ENCODE measurements at places on chromosomes 4 and X.

DNA sequence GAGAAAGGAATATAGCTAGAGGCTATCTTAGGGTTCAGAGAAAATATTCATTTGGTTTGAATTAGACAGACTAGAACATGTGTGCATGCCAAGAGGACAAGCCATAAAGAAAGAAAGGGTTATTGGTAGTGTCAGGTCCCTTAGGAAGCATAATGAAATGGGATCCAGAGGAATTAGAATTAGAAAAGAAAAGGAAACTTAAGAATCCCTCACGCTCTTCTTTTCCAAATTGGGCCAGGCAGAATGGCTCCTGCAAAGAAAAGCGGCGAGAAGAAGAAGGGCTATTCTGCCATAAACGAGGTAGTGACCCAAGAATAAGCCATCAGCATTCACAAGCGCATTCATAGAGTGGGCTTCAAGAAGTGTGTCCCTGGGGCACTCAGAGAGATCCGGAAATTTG lies 4.9 kb upstream of the ABCG2 start:
- no peak for DNase-seq

DNA sequence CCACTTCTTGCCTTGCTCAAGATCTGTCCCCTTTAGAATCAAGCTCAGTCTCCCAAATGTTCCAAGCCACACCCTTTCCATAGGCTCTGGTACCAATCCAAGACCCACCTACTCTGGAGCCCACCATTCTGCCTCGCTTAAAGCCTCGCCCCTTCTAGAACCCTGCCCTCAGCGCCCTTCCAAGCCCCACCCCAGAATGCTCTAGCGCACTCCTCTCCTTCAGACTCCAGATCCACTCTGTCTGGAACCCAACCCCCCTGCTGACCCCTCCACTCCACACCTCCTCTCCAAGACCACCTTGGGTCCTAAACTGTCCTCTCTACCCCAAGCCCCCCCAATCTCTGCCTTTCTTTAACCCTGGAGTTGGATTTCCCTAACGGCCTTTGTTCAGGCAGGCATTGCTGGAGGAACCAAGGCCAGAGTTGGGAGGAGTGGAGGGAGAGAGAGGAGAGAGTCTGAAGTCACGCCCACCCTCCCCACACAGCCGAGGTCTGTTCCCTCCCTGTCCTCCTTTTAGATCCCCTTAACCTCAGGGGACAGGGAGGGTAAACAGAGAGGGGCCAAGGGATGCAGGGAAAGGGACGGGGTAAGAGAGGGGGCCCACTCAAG lies 2.4 kb upstream of the PRICKLE3 start:
- no peak for DNase-seq

GRCh38 chr4:17889692-17890091 lies 78.9 kb downstream of the NCAPG start:
- DNase-seq: no peak

GRCh38 chrX:18549643-18550042 lies 122.3 kb downstream of the RS1 start:
- DNase-seq: no peak

DNA sequence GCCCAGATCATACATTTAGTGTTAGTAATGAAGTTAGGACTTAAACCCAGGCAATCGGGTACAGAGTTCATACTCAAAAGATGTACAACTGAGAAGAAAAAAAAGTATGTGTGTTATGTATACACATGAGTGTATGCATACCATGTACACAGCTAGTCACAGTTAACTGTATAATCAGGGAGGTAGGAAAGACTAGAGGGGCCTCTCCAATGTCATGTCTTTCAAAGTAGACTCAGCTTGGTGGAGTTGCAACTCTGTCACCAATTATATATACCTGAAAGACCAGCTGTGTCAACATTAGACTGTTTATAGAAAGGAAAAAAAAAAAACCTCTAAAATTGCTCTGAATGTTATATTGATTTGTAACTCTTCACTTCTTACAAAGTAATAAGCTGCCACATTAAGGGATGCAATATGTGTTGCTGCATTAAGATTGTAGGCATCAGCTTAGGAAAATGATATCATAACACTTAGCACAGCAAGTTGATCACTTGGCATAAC lies 167.5 kb downstream of the DCTD start:
- no peak for DNase-seq

GRCh38 chr4:73451981-73452747 lies 16.1 kb downstream of the AFP start:
- no peak for DNase-seq

DNA sequence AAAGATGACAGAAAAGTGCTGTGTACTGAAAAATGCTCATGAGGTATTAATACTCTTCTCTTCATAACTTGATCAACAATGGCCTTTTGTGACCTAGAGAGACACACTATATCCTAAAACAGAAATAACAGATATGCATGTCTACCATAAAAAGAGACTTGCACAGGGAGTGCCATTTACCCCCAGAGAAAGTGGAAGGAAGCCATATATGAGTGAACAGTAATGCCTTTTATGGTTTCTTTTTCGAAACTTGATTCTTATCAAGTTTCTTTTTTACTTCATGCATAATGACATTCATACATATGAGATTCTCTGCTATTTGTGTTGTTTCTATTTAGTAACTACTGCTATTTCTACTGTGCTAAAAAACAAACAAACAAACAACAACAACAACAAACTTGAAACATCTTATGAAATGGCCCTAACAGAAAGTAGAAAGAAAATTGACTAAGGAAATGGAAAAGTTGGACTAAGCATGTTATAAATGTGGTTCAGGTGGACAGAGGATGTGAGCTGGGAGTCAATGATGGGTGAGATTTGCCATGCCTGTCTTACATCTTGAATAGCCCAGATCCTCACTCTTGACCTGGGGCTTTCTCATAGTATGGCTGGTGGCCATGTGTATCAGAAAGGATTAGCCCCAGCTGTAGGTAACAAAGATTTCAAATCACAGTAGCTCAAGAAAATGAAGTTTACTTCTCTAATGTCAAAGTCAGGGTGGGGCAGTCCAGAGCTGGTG lies 43.8 kb downstream of the GEMIN8 start:
- DNase-seq: no peak

GRCh38 chr4:6740347-6740746 lies 24.4 kb downstream of the BLOC1S4 start:
- DNase-seq: no peak

Data from CD4-positive, alpha-beta T cell treated with Interleukin-6 at 100 ng/mL for 8 hours (primary cell).